Thoracic aorta endothelial cell (primary cell): ENCODE measurements at places on chromosomes 6 and 20. TPM values are rescaled to one million over a fixed set of nuclear protein-coding genes. Genes with fewer than 3 reads are reported as not detected.

AFDN gene
- 175 and 177 TPM in 2 replicates for total RNA-seq

KIF25 gene
- total RNA-seq = not detected in 2 replicates

FERMT1 gene
- 3.3 and 6.5 TPM in 2 replicates for total RNA-seq

RSPO4 gene
- total RNA-seq = not detected in 2 replicates

DEFB123 gene
- total RNA-seq = not detected in 2 replicates

HTR1E gene
- total RNA-seq = not detected in 2 replicates

HLA-DPA1 gene
- 5.2 and 16.8 TPM in 2 replicates for total RNA-seq

ALDH8A1 gene
- 0.14 and 0.27 TPM in 2 replicates for total RNA-seq

SSTR4 gene
- total RNA-seq = not detected in 2 replicates

UBE2V1 gene
- total RNA-seq = 146 and 172 TPM in 2 replicates

EMILIN3 gene
- total RNA-seq = not detected in 2 replicates

ERVFRD-1 gene
- not detected in 2 replicates for total RNA-seq

SNAI1 gene
- 3.5 and 3.7 TPM in 2 replicates for total RNA-seq

SPTLC3 gene
- total RNA-seq = 0.40 and 1.1 TPM in 2 replicates

EDN3 gene
- total RNA-seq = not detected in 2 replicates

PRL gene
- total RNA-seq = not detected in 2 replicates

TMC2 gene
- total RNA-seq = not detected in 2 replicates

SLC44A4 gene
- 0.13 and 0.65 TPM in 2 replicates for total RNA-seq

CGAS gene
- 11.3 and 14.3 TPM in 2 replicates for total RNA-seq

SH3BGRL2 gene
- 36.4 and 62.7 TPM in 2 replicates for total RNA-seq

BEND3 gene
- total RNA-seq = 5.6 and 6.6 TPM in 2 replicates

EPPIN gene
- total RNA-seq = not detected in 2 replicates

TNF gene
- not detected in 2 replicates for total RNA-seq

ZSCAN16 gene
- 7.1 and 8.4 TPM in 2 replicates for total RNA-seq

COL12A1 gene
- 3.1 and 16.1 TPM in 2 replicates for total RNA-seq

HIVEP2 gene
- total RNA-seq = 3.6 and 5.1 TPM in 2 replicates

AVP gene
- total RNA-seq = not detected in 2 replicates

SLC26A8 gene
- under 0.01 TPM in 2 replicates for total RNA-seq

MLIP gene
- total RNA-seq = 2.7 and 24.1 TPM in 2 replicates

RAMACL gene
- 6.0 and 8.7 TPM in 2 replicates for total RNA-seq

HUS1B gene
- total RNA-seq = 1.7 and 3.2 TPM in 2 replicates

TBC1D7 gene
- total RNA-seq = 21.5 and 53.1 TPM in 2 replicates

C6orf15 gene
- total RNA-seq = not detected in 2 replicates

ZBTB46 gene
- total RNA-seq = 2.9 and 3.2 TPM in 2 replicates

CSNK2B gene
- 178 and 196 TPM in 2 replicates for total RNA-seq

TMEM170B gene
- 9.6 and 11.0 TPM in 2 replicates for total RNA-seq

HCRTR2 gene
- total RNA-seq = not detected in 2 replicates

TPBG gene
- total RNA-seq = 15.4 and 21.2 TPM in 2 replicates

ACTL10 gene
- 2.5 and 2.7 TPM in 2 replicates for total RNA-seq

SDC4 gene
- total RNA-seq = 22.7 and 23.0 TPM in 2 replicates

BCAS4 gene
- 1.0 and 2.9 TPM in 2 replicates for total RNA-seq

HNF4A gene
- not detected in 2 replicates for total RNA-seq

COX4I2 gene
- not detected in 2 replicates for total RNA-seq

ZNF391 gene
- total RNA-seq = 0.29 and 0.53 TPM in 2 replicates

CST2 gene
- total RNA-seq = not detected in 2 replicates
